Fibroblast of lung (primary cell): ENCODE measurements at places on chromosomes 4 and X. TPM values are rescaled to one million over a fixed set of nuclear protein-coding genes. Genes with fewer than 3 reads are reported as not detected.

DNA sequence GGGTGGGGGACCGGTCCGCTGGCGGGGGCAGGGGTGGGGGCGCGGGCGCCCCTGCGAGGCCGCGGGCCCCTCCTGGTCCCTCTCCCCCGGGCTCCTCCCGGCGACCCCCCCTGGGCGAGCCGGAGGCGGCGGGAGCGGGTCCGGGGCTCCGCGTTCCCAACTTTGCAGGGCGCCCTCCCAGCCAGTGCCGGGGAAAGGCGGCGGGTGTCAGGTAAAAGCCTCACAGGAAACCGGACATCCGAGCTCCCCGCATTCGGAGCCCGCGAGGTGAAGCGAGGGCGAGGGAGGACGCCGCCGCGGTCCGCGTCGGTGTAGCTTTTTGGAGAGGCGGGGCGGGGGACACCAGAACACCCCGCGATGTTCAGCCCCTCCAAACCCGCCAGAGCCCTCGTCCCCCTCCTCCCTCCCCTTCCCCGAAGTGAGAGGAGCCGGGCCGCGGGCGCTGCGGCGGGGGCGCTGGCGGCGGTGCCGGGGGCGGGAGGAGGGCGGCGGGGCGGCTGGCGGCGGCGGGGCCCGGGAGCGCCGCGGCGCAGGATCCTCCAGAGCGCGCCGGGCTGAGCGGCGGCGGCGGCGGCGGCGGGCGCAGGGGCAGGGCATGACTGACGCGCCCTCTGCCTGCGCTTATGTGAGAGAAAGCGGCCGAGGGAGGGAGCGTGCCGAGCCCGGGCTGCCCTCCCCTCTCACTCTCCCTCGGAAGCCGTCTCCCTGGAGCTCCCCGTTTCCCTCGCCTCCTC is at the start of gene VEGFC:
TSS of gene VEGFC (minus strand) at position 597 of the 734 bp plus-strand sequence. CDS start 611 bp downstream, outside the sequence.
- peak within 1 kb of the TSS; percentile 95 for H3K4me3 ChIP-seq
- H3K36me3 ChIP-seq, result no peaks in the 10 kb centered on the region
- peak within 1 kb of the TSS; percentile 96 for H3K27ac ChIP-seq
- peaks cover 9% of the 10 kb centered on the region for H3K4me1 ChIP-seq
- peak; percentile 80 for DNase-seq

DNA sequence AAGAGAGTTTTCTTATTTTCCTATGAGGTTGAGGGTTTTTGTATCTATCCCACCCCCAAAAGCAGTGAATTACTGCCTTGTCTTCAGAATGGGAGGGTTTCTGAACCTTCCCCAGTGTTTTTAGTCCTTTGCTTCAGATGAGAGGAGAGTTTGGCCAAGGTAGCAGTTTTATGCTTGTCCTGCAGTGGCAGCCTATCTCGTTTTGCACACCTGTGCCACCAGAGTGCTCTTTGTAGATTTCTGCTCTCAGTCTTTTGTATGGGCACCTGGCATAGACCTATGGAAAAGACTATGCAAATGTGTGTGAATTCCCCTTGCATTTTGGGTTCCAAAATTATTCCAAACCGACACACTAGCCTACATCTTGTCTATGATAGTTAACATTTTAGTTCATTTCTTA is 5.8 kb downstream of the TBC1D19 start:
- H3K4me1 ChIP-seq, result no peaks in the 10 kb centered on the region
- no peak overlapping the region for H3K27ac ChIP-seq
- no peak for DNase-seq
- no peaks in the 10 kb centered on the region for H3K27me3 ChIP-seq
- H3K36me3 ChIP-seq, result no peaks in the 10 kb centered on the region

DNA sequence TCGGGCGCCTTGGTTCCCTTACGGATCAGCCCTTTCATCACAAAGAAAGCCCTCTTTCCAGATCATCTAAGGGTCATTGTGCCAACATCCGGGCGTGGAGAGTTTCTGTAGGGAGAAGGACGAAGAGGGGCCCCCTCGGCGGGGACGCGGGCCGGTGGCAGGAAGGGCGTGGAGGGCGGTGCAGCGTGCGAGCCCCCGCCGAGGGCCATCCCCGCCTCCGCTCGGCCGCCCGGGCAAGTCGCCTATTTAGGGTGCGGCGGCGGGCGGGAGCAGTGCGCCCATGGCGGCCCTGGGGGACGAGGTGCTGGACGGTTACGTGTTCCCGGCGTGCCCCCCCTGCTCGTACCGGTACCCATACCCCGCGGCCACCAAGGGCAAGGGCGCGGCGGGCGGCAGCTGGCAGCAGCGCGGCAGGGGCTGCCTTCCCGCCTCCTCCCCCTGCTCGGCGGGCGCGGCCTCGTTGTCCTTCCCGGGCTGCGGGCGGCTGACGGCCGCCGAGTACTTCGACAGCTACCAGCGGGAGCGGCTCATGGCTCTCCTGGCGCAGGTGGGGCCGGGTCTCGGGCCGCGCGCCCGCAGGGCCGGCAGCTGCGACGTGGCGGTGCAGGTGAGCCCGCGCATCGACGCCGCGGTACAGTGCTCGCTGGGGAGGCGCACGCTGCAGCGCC is at the start of gene ZAR1:
TSS of gene ZAR1 (plus strand) at position 241 of the 668 bp plus-strand sequence. CDS start at position 281, 40 bp downstream.
- H3K27me3 ChIP-seq, result peaks cover 35% of the 10 kb centered on the region
- H3K27ac ChIP-seq, result no peak within 1 kb of the TSS
- no peaks in the 10 kb centered on the region for H3K4me1 ChIP-seq
- no peaks in the 10 kb centered on the region for H3K36me3 ChIP-seq
- H3K4me3 ChIP-seq, result no peak within 1 kb of the TSS

DNA sequence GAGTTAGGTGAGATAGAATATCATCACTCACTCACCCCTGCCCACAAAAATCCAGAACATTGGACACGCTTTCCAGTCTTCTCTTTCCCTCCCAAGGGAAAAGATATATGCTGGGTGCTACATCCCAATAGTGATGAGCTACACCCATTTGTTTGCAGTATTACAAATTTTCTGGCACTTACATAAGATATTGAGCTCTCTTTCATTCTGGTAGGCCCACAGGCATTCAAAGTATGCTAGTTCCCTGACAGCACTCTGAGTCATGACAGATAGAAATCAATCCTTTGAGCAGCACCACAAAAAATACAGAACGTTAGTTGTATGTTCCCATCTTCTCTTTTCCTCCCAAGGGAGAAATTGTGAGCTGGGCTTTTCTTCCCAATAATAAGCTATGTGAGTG is 477.6 kb upstream of the GRID2 start:
- no peaks in the 10 kb centered on the region for H3K27me3 ChIP-seq
- H3K4me3 ChIP-seq, result no peak overlapping the region
- no peaks in the 10 kb centered on the region for H3K4me1 ChIP-seq
- H3K36me3 ChIP-seq, result no peaks in the 10 kb centered on the region
- DNase-seq, result peak; percentile 68
- no peak overlapping the region for H3K27ac ChIP-seq

GRCh38 chr4:121690001-121690400 is 6.8 kb downstream of the ANXA5 start:
- DNase-seq, result peak; percentile 87
- peak overlapping the region; percentile 2 for H3K4me3 ChIP-seq
- H3K36me3 ChIP-seq, result peaks cover 16% of the 10 kb centered on the region

DNA sequence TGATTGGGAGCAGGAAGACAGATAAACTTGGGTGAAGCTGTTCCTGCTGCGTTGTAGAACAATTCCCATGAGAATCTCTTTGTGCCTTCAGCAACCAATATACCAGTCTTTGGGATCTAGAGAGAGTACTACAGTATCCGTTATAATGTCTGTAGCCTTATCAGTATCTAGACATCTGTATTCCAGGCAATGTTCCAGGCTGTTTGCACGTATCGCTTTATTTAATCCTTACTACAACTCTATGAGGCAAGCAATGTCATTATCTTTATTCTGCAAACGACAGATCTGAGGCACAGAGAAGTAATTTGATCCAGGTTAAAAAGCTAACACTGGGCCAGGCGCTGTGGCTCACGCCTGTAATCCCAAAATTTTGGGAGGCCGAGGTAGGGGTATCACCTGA is 251.6 kb downstream of the ARHGAP24 start:
- H3K36me3 ChIP-seq, result no peaks in the 10 kb centered on the region
- H3K27me3 ChIP-seq, result no peaks in the 10 kb centered on the region
- DNase-seq, result no peak
- H3K4me3 ChIP-seq, result no peak overlapping the region

DNA sequence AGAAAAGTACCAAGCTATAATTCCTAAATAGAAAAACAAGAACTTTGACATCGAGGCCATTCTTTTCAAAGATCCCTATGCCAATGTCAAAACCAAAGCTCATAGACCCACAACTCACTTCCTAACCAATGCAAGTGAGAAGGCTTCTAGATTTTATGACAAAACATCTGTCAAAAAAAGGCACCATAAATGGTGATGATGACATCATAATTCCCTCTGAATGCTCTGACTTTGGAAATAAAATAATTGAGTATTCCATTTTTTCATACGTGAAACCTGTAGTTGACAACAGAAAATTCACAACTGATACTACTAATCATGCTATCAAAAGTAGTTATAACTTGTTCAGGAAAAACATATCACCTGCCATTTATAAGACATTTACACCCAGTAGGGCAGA is 8.7 kb upstream of the CABS1 start:
- no peak overlapping the region for H3K4me3 ChIP-seq
- H3K36me3 ChIP-seq, result no peaks in the 10 kb centered on the region
- H3K27me3 ChIP-seq, result no peaks in the 10 kb centered on the region

Gene PPBP
- not detected in 2 replicates for total RNA-seq
